ENCODE measurements at places on chromosomes 12 and 14.

DNA sequence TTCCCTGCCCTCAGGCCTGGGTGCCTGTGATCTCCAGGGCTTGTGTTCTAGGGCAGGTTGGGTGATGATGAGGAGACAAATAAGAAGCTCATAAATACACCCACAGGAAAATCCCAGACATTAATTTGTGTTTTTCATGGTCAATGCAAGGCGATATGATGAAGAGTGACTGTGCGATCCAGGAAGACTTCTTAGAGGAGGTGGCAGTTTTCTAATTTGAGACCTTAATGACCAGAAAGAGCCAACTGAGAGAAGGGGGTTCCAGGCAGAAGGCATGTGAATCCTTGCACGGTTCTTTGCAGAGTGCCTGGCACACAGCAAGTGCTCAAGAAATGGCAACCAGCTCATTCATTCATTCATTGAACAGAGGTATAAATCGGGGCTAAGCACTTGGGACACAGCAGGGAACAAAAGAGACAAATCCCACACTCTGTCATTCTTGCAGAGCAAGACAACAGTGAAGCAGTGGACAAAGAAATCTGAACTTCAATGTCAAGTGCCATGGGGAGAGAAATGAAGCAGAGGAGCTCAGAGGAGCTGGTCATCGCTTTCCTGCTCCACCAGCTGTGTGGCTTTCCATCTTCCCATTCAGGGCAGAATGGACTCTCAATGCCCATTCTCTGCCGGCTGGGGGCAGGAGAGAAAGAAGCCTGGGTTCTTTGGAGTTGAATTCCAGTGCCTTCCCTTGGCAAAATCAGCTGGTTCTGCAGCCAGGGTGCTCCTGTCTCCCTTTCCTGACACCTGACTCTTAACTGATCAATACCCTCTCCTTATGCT, 128.3 kb downstream of the AACS start:
- DNase-seq = no peak

- no peak for DNase-seq
Measured at GRCh38 chr12:85310456-85311076, 30.5 kb downstream of the ALX1 start.

DNA sequence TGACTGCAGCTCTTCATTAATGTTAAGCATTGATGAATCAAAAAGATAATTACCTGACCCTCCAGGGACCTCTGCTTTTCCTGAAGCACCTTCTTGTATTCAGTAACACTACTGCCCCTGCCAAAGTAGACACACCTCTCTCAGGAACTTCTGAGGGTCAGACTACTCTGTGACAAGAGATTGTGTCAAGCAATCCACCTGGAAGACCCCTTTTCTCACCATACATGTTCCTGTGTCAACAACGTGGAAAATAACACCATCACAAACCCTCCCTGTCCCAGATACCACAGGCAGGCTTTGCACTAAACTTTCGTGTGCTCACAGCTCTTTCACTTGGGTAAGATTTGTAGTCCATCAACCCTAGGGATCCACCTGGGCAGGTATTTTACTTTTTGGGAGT, 13.2 kb downstream of the KRT76 start:
- DNase-seq = no peak

DNA sequence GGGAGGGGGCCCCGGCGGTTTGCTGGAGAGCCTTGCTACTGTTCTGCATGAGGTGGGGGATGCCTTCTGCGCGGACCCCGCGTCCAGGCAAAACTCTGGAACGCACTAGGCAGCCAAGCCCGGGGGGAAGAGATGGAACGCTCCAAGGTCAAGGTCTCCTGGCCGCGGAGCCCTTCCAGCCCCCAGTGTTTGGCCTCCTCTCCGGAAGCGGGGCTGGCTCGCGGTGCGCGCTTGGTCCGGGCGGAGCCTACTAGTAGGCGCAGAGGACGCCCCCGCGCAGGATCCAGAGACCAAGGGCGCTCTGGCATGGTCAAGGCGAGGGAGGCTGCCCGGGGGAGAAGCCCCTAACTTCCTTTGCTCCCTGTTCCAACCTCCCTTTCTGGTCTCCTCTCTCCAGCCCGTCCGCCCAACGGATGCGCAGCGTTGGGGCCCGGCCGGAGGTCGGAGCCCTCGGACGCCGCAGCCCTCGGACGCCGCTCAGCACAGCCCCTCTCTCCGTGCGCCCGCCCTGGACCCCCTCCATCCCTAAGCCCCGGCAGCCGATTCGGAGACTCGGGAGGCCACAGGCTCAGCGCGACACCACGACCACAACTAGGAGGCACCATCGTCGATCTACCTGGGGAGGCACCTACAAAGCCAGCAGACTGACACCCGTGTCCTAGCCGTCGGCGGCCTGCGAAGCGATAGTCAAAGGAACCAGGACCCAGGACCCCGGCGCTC, 669 bp upstream of the KCNK13 start:
- DNase-seq = no peak

DNA sequence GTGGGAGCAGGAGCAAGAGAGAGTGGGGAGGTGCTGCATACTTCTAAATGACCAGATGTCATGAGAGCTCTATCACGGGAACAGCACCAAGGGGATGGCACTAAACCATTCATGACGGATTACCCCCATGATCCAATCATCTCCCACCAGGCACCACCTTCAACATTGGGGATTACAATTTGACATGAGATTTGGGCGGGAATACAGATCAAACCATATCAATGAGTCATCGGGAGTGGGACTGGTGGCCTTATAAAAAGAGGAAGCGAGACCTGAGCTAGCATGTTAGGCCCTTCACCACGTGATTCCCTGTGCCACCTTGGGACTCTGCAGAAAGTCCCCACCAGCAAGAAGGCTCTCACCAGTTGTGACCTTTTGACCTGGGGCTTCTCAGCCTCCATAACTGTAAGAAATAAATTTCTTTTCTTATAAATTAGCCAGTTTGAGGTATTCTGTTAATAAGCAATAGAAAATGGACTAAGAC, 28.7 kb downstream of the COX8C start:
- DNase-seq = no peak

DNA sequence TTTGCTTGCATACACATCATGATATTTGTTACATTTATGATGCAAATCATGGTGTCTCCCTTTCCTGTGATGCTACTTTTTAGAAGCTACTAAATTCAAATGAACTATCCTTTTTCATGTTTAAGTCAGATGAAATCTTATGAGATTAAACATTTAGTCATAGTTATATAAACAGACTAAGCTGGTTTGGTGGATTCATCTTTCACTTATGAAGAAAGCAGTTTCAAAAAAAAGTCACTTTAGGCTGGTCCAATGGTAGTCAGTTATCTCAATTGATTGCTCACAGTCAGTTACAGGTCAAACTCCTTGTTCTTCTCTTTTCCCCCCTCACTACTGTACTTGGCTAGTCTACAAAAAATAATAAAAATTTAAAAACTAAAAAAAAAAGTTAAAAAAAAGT, 19.7 kb downstream of the SYCP3 start:
- DNase-seq = no peak

DNA sequence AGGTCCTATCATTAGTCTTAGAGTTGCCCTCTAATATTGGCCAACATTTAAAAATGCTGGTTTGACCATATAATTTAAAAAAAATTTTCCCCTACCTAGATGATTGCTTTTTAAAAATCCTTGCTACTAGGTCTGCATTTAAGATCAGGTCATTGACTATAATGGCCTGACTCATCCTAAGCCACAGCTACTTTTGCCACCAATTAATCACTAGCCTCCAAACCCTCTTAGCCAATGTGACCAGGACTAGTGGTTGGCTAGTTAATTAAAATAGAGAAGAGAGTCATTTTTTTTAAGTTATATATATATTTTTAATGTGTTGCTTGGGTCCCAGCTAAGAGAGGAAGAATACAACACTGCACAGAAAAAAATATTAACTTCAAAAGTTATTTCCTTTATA, 57.5 kb downstream of the SOS2 start:
- DNase-seq = no peak

- DNase-seq = no peak
Measured at GRCh38 chr12:29582146-29582545, 84.7 kb upstream of the OVCH1 start.

DNA sequence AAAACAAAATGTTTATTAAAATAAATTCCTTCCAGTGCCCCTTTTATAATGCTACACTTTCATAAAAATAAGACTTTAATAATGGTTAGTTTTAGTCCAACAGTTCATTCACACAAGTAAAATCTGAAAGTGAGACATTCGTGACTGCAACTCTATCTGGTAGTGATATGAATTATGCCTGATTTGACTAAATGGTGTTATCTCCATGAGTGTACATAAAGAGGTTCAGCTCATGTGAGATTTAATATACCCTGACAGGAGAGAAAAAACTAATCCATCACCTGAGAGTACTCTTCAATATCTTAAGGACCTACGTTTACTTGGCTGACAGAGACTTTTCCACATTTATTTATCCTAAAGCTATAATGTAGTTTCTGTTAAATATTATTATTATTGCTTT, 34.0 kb downstream of the ERO1A start:
- DNase-seq = no peak

All from stimulated activated CD4-positive, alpha-beta T cell treated with anti-CD3 and anti-CD28 coated beads, TNF-alpha, amount 100 ng/mL, for 4 hours (primary cell).